ENCODE measurements at places on chromosomes 6 and 20.

DNA sequence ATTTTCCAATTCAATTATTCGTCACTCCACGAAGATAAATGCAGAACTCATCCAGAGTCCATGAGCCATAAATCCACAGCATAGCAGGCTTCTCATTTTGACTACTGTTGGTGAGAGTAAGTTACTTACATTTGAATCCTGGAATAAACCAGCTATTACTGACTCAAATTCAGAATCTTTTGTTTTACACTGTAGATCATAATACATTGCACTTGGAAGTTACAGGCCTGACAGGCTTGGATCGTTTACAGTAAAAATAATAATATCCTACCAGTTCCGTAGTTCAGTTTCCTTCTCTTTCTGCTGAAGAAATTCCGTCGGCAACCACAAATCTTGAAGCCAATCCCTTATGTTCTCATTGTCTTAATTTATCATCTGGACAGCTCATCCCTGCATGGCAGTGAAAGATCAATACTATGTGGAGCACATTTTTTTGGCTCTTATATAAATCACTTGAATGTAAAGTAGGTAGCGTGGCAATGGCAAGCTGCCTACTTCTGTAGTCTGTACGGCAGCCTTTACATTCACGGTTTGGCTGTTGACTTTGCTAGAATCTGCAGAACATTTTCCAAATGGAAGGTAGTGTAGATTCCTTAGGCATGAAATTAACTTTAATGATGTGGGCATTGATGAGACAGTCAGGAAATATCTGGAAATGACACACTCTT lies 142.9 kb downstream of the WDR27 start:
- no peak for DNase-seq

GRCh38 chr6:16305246-16305725 lies 66.9 kb downstream of the GMPR start:
- no peak for DNase-seq

GRCh38 chr6:42805297-42805861 lies 23.5 kb downstream of the BICRAL start:
- DNase-seq = no peak

DNA sequence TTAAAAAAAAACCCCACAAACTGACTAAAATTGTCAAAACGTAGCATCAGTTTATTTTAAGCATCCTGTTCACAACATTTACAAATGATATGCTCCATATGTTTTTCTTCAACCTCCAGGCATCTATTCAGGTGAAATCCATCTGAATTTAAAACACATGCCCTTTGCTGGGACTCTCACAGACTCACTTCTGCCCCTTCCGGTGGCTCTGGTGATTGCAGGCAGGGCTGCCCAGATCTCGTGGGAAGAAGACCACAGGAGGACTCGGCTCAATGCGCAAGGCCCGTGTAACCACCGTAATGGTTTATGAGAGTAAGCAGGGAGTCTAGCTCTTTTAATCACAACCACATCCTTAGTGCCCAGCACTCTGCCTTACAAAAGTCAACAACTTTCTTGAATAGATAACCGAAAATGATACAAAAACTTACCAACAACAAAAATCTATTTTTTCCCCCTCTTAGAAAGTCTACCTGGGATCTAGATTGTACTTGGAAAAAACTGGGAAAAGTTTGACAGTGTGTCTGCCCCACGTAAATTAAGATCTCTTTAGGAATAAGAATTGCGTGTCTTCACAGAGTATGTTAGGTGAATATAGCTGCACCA lies 139.1 kb downstream of the KIF16B start:
- peak; percentile 25 for DNase-seq

- no peak for DNase-seq
These were observed 41.7 kb downstream of the AKIRIN2 start for GRCh38 chr6:87660226-87660911.

DNA sequence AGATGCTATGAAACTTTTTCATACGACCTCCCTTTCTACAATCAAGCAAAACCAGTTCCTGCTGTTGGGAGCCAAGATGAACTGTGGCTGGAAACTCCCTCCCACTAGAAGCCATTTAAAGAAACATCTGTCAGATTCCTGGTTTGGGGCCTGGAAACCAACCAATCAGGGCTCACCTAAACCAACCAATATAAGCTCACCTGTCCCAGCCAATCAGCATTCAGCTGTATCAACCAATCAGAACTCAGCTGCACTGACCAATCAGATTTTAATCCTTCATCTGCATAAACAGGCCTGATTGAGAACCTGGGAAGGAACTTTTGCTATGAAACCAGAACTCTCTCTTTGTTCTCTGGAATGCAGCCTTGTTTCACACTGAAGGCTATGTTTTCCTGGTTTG lies 42.4 kb downstream of the SNX14 start:
- no peak for DNase-seq

- no peak for DNase-seq
These were observed 94.0 kb downstream of the ZMYND8 start for GRCh38 chr20:47262365-47263013.

DNA sequence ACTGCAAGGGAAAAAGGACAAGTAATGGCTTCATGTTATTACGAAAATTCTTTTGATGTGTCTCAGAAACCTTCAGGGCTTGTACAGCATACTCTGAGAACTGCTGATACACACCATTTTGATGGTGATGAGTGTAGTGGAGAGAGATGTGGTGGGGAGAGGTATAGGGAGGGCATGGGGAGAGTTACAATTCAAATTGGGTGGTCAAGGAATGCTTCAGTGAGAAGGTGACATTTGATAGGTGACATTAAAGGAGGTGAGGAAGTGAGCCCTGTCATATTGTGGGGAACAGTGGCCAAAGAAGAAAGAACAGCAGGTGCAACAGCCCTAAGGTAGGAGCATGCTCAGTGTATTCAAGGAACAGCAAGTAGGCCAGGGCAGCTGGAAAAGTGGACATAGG lies 318.9 kb downstream of the CLIC5 start:
- DNase-seq = no peak

- DNase-seq = no peak
These were observed 100.8 kb upstream of the FRMD1 start for GRCh38 chr6:168179702-168180382.

GRCh38 chr20:21967481-21967880 lies 262.0 kb downstream of the PAX1 start:
- DNase-seq = no peak

DNA sequence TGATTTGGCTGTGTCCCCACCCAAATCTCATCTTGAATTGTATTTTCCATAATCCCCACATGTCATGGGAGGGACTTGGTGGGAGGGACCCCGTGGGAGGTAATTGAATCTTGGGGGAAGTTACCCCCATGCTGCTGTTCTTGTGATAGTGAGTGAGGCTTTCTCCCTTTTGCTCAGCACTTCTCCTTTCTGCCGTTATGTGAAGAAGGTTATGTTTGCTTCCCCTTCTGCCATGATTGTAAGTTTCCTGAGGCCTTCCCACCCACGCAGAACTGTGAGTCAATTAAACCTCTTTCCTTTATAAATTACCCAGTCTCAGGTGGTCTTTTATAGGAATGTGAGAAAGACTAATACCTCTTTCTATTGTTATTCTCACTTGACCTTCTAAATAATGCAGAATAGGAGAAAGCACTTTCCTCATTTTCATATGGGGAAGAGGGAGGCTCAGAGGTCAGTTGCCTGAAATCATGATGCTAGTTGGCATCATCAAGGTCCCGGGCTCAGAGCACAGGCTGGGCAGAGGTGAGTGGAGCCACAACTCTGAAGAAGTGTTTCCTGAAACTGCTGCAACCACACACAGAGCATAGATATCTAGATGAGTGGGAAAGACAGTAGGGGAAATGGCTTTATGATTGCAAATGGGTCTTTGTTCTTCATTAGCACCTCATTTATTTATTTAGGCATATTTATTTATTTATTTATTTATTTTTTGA lies 191.0 kb downstream of the QKI start:
- no peak for DNase-seq

DNA sequence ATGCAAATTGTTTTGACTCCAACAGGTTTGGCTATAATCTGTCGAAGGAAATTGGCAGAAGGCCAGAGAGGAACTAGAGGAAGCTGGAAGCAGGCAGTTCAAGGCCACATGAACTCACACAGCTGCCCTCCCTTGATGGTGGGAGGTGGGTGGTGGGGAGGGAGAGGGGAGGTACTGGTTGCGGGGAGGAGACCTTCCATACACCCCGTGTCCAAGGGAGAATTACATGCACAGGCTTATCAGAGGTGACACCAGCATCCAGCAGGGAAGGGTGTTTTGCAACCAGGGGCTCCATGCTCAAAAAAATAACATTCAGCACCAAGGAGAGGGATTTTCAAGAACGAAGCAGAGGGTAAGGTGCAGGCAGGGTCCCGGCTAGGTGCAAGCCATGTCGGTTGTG lies 9.1 kb downstream of the PRND start:
- DNase-seq = no peak

DNA sequence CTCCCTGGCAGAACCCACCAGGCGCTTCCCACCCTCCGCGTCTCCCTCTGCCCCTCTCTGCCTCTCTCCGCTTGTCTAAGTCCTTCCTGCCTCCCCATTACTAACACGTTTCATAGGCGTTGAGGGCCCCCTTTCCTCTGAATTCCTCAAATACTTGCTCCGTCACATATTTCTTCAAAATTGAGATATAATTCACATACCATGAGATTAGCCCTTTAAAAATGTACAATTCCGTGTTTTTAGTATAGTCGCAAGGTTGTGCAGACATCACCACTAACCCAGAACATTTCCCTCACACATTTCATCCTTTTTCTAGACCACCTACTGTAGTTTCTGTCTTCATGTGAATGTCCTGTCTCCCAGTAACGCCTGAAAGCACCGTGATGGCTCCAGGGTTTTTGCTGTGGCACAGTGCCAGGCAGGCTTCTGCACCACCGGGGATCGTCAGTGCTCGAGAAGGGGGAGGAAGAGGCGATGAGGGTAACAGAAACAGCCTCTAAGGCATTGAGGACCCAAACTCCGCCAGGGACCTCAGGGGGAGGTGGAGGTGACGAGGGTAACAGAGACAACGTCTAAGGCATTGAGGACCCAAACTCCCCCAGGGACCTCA lies 141.9 kb upstream of the SNX9 start:
- DNase-seq = no peak

DNA sequence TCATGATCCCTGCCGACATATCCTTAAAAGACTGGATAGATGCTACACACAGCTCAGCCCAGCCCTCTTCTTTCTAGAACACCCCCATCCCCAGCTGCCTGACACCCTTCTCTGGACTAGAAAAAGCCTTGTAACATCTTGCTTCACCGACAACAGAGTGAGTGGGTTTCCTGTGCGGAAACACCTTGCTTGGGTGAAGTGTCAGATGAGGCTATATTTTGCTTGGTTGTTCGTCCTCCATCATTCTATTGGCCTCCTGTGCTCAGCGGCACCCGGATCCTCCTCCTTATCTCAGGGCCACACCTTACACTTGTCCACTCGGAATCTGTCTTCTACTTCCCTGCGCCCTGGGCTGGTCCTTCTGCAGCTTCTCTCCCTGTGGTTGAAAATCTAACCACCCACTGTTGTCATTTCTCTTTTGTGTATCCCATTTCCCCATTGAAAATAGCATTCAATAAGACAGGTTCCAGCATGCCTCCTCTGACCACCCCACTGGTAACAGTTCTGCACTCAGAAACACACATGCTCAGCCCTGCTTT lies 101.3 kb upstream of the MLN start:
- DNase-seq = no peak

DNA sequence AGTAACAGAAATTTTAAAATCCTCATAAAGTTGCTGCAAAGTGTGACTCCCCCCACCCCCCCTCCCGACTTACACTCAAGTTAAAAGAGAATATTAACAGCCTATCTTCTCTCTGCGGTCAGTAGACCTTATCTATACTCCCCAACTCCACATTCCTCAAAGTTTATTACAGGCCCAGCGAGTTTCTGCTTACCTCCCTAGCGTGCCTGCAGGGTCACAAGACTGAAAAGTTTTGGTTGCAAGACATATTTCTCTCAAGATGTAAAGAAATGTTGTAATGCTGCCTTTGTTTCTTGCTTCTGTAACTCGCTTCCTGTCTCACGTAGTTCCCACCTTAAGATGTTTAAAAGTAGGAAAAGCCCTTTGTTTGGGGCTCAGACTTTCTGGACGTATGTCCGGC lies 699.6 kb downstream of the PHF3 start:
- no peak for DNase-seq

GRCh38 chr6:11705483-11705882 lies 73.1 kb downstream of the ADTRP start:
- no peak for DNase-seq

DNA sequence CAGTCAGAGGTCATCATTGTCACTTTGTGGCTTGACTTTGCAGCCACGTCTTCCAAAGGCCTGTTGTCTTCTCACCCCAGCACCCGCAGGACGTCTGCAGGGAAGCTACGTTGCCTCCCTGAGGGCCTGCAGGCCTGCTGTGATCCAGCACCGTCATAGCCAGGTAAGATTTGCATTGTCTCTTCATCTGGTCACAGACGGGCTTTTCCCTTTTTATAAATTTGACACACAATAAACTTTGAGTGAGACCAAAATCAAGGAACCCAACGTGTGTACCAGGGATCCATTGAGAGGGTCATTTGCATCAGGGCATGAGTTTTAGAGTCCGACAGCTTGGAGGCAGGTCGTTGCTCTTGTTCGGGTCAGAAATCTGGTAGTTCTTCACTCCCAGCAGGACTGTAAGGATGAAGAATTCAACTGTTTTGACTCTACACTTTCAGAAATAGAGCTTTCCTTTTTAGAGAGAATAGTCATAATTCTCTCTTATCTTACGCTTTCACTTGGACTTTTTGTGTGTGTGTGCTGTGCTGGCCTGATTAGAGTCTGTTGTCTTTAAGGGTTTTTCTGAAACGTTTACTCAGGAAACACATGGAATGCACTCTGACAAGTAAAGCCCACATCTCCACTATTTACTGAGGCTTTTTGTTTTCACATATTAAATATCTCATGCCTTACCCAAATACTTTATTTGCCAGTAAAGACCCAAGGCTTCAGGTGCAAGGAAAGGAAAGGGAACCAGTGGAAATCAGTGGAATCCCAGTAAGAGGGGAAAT lies 177.2 kb upstream of the TAB2 start:
- peak; percentile 36 for DNase-seq

GRCh38 chr6:46746696-46747095 lies at the start of gene ANKRD66:
TSS of gene ANKRD66 (plus strand) at chr6:46746933. CDS start at chr6:46751949, 5,016 bp downstream.
- no peak for DNase-seq

DNA sequence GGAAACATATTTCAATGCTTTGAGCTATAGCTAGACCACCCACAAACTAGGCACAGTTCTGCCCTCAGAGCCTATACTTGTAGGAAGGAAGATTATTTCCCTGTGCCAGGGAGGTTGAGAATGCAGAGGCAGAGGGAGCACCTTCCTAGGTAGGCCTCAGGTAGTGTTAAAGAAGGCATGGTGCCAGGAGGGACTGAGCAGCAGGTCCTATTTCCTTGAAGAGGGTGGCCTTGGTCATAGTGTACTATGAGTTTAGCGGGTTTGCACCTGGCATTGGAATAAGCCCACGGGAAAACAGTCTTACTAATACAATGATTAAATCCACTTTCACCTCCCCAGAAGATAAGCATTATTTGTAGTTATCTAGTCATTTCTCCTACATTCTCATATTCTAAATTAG lies 375.4 kb downstream of the CDKAL1 start:
- no peak for DNase-seq

Data from stimulated activated CD8-positive, alpha-beta memory T cell treated with anti-CD3 and anti-CD28 coated beads, Interleukin-7, amount 100 ng/mL, for 48 hours (primary cell).